ENCODE measurements at places on chromosomes 3 and 15. TPM values are rescaled to one million over a fixed set of nuclear protein-coding genes. Genes with fewer than 3 reads are reported as not detected.

Gene SIDT1
- 1.9 TPM for polyA plus RNA-seq

Gene CPN2
- polyA plus RNA-seq: 4.6 TPM

Gene LRTM1
- polyA plus RNA-seq: 0.23 TPM

Gene PP2D1
- polyA plus RNA-seq: 0.40 TPM

Gene DUOXA2
- 40.1 TPM for polyA plus RNA-seq

Gene CKMT1B
- polyA plus RNA-seq: 4.1 TPM

Gene UPK1B
- 17.3 TPM for polyA plus RNA-seq

Gene CYP19A1
- polyA plus RNA-seq: 3.5 TPM

Gene SLC12A1
- not detected for polyA plus RNA-seq

Gene NRG4
- 1.5 TPM for polyA plus RNA-seq

Gene GREM1
- polyA plus RNA-seq: 1.5 TPM

Gene IQCH
- polyA plus RNA-seq: 0.76 TPM

Gene ADCY5
- polyA plus RNA-seq: 4.7 TPM

Gene CISH
- polyA plus RNA-seq: 9.0 TPM

Gene C3orf33
- 6.4 TPM for polyA plus RNA-seq

Gene BCHE
- 4.1 TPM for polyA plus RNA-seq

Gene CDHR4
- polyA plus RNA-seq: 0.57 TPM

Gene KIF23
- 7.6 TPM for polyA plus RNA-seq

Gene MAP2K5
- 14.2 TPM for polyA plus RNA-seq

Gene RGMA
- 2.5 TPM for polyA plus RNA-seq

Measured in hepatocyte (in vitro differentiated cells).